ENCODE measurements at places on chromosomes 6 and 20.

- DNase-seq: no peak
Observed at GRCh38 chr6:151690303-151690702, 117.2 kb upstream of the ESR1 start.

DNA sequence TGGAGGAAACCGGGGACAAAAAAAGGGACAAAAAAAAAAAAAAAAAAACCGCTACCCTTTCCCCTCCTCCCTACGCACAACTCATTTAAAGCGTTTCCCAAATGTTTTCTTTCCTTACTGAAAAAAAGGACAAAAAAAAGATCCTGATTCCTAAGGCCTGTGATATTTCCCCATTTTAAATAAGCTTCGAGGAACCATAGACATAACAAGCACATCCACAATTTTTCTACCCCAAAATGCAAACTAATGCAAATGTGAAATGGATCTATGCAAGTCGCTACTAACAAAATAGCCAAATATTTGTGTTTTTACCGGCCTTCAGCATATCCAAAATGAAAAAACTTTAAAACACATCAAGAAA, 1.4 kb upstream of the ZNF217 start:
- DNase-seq: no peak

- DNase-seq: peak; percentile 84
Observed at GRCh38 chr6:27839626-27840475, 72.3 kb downstream of the OR2B2 start.

DNA sequence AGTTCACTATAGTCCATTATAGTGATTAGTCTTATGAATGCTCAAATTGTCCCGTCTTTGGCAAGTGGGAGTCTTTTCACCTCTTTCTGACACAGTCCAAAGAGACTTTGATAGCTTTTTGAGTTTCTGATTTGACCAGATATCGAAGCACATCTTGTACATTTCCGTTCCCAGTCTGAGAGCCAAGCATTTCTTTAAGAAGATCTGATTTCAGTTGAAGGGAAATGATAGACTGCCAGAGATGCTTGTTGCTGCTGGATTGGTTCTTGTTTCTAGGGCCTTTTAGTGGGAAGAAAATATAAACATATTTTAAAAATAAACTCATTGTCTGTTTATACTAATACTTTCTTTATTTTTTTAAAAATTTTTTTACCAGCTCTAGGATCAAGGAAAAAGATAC, 54.1 kb upstream of the IER3 start:
- no peak for DNase-seq

- DNase-seq: no peak
Observed at GRCh38 chr6:138572885-138573284, 73.6 kb upstream of the NHSL1 start.

GRCh38 chr6:36171573-36171972, 25.0 kb upstream of the BRPF3 start:
- no peak for DNase-seq

GRCh38 chr6:166487148-166487547, 99.3 kb downstream of the RAMACL start:
- DNase-seq: no peak

All from SW 1271 (cell line).